ENCODE measurements at places on chromosomes 7 and 10.

DNA sequence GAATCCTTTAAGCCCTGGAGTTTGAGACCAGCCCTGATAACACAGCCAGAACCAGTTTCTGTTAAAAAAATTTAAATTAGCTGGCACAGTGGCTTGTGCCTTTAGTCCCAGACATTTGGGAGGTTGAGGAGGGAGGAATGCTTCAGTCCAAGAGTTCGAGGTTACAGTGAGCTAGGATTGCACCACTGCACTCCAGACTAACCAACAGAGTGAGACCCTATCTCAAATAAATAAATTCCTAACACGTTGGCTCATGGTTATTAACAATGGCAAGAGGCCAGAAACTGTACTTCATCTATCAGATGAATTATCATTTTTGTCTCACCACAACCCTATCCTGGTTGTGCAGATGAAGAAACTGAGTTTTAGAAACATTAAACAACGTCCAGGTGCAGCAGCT, 2.1 kb upstream of the PPIA start:
- no peak for DNase-seq

- DNase-seq: no peak
Observed at GRCh38 chr10:78351283-78351682, 317.6 kb downstream of the RPS24 start.

- DNase-seq: no peak
Observed at GRCh38 chr10:5396556-5397300, 7.9 kb downstream of the TUBAL3 start.

- no peak for DNase-seq
Observed at GRCh38 chr10:29702273-29703164, 67.7 kb upstream of the SVIL start.

DNA sequence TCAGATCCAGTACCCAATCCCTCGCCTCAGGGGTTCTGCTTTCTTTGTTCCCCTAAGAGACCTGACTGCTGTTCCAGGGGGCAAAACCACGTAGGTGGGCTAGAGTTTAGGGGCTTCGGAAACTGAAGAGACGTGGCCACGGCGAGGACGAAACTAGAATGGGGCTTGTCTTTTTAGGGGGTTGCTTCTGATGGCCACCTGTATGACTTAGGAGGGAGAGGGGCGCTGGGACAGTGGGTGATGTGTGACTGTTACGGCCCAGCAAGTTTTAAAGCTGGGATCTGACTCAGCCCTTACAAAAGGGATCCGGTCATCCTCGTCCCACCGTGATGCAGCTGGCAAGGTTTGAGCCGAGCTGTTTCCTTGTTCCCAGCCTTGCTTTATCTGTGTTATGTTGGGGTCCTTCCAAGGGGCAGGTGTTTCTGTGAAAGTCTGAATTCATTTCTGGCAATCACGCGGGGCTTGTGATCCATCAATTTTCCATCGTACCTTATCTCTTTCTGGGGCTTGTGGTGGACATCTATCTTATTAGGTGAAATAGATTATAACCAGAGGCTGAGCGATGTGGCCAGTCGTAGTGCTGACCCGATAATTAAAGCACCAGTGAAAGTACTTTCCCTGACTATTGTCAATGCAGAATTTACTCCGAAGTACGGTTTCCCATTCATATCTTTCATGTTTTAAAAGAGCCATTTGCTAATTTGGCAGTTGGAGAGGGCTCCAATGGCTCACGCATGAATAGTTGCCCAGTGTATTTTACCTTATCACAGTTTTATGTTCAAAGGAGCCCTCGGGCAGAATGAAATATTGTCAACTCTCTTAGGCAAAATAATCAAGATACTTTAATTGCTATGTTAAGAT, 830 bp downstream of the MET start:
- DNase-seq: no peak

- DNase-seq: no peak
Observed at GRCh38 chr7:137882261-137882668, 35.5 kb upstream of the DGKI start.

- DNase-seq: no peak
Observed at GRCh38 chr7:14209896-14210484, 220.5 kb upstream of the ETV1 start.

GRCh38 chr7:132145466-132145865, 430.8 kb downstream of the PLXNA4 start:
- DNase-seq: no peak

GRCh38 chr10:108689891-108690290, 1233.4 kb downstream of the XPNPEP1 start:
- DNase-seq: no peak

DNA sequence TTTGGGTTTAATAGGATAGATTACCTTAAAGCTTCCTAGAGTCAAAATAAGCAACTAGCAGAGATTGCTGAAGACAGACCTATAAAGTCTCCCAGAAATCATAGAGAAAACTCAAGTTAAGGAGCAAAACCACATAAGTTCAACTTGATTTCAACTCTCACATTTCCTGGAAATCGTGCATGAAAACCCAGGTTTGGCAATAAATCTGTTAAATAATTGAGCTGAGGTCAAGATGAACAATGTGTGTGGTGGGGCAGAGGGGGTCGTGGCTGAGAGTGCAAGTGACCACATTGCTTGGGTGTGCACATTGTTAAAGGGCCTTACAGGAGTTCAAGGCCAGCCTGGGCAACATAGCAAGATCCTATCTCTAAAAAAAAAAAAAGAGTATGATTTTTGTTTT, 636.5 kb downstream of the GALNT17 start:
- no peak for DNase-seq

- no peak for DNase-seq
Observed at GRCh38 chr7:155457544-155458110, 302 bp upstream of the EN2 start.

- no peak for DNase-seq
Observed at GRCh38 chr10:7033031-7033430, 377.8 kb downstream of the SFMBT2 start.

GRCh38 chr7:2093843-2094220, 138.9 kb downstream of the MAD1L1 start:
- no peak for DNase-seq

DNA sequence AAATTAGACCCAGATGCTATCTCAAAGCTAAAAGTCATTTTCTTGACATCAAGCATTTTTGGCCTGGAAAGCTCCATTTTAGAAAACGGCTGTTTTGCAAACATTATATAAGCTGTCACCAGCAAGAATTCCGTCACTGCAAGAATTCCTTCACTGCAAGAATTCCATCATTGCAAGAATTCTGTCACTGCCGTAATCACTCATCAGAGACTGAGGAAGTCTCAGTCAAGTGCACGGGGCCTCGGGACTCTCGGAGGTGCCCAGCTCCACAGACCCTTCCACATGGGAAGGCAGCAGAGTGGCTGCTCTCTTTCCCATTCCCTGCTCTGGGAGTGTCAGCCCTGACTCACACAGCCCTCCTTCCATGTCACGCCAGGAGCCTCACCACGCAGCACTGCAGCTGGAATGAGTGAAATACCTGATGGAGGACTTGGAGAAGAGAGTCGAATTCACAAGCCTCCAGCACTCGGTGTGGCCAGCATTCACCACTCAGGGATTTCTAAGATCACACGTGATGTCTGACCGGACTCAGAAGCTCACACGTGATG, 168.3 kb downstream of the PTPRN2 start:
- DNase-seq: no peak

DNA sequence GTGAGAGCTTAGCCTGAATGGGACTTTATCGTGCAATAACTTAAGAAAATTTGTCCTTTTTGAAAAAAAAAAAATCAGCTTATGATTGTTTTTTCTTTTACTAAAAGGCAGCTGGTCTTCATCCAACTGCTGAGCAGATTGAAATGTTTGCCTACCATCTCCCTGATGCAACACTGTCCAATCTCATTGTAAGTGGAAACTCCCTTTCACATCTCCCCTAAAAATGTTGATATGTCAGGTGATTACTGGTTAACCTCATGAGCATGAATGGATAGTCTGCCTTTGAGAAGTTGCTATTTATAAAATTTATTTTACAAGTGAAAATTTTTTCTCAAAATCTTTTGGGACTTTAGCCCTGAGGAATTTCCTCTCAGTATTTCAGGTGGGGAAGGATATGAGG, 17.8 kb upstream of the HKDC1 start:
- no peak for DNase-seq

GRCh38 chr7:70406186-70406949, 725.6 kb upstream of the GALNT17 start:
- DNase-seq: no peak

DNA sequence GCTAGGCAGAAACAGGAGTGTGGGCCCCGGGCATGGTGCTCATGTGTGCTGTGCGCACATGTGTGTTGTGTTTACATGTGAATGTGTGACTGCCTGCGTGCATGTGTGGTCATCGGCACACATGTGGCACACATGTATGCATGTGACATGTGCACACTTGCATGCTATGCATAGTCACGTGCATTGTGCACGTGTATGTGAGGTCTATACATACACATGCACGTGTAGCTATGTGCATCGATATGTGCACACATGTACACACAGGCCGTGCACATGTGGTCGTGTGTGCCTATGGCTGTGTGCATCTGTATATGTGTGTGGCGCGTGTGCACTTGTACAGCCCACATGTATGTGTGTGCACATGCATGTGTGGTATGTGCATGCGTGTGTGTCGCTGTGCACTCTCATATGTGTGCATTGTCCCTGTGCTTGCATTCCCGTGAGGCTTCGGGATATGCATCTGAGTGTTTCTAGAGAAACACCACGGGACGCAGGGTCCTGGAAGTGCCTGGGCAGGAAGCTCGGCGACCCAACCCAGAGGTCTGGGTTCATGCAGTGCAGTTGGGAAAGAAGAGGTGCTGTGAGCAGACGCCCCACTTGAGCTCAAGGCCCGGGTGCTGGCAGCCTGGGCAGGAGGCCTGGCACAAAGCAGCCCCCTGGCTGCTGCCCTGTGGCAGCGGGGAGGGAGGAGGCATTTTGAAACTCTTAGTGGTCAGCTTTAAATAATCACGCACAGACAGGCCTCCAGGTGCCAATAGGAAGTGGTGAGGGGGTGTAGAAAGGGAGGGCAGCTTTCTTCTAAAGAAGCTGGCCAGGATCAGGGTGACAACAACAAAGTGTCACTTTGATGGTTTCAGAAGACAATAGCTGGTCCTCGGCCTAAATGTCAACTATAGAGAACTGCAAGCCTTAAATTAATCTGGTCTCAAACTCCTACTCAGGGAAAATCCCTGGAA, 410.0 kb upstream of the MGMT start:
- DNase-seq: no peak

DNA sequence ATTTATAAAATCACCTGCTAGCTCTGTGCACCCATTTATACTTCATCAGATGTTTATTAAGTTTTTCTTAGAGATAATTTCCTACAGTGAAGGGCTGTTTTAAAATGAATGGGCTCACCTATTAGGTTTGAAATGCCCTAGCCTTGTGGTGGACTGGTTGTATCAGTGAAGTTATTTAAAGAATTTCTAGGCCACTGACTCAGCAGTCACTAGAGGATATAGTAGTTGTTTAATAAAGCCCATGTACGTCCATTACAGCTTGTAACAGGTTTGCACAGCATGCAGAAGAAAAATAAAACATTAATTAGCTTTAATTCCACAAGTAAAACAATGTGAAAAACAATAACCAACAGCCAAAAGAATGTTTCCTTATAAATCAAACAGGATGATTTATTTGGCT, 128.0 kb downstream of the RSU1 start:
- DNase-seq: no peak

DNA sequence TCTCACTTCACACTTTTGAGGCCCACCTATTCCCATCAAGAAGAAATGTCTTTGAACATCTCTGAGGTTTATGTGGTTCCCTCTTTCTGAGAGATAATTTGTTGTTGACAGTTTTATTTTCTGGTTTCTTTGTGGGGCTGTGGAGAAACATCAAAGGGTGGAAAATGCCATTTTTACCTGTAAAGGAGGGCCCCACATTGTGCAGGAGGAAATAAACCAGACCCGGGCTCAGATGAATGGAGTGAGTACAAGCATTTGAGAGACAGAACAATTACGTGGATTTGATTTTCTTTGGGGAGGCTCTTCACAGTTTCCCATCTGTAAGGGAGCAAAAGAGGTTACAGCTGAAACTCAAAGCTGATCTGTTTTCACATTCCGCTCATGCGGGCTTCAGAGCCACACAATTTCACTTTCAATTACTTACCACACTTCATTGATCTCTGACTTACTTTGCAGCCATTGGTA, 29.8 kb downstream of the ITPRIP start:
- no peak for DNase-seq

DNA sequence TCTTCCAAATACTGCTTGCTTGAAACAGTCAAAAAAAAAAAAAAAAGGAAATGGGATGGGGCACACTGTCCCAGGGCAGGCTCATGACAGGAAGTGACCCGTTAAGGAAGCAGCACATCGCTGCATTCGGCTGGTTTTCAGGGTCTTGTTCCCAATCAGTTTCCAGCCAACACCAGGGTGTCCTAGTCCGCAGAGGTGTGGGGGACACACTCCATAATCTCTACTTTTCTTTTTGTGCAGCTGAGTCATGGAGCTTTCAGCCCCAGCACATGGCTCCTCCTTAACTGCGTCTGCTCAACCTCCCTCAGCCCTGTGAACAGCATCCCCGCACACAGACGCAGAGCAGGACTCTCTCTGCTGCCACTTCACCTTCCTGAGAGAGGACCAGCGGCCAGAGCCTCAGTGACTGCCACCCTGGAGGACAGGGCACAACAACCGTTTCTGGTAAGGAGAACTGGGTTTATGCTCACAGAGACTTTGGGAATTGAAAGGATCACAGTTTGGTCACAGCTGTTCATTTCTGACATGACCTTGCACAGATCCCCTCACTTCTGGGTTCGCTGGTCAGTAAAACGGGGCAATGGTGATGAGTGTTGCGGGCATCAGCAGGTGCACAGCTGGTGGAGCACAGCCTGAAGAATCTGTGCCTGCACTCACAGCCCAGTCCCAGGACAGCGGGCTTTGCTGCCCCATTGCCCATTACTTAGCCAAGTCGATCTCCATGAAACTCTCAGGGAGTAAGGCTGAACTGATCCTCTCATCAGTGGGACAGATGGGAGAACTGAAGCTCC, at the start of gene GIMAP5:
Gene GIMAP5, plus strand, starts transcription at position 154 of the 791 bp plus-strand sequence. CDS start 3,467 bp downstream, outside the sequence.
- DNase-seq: no peak

DNA sequence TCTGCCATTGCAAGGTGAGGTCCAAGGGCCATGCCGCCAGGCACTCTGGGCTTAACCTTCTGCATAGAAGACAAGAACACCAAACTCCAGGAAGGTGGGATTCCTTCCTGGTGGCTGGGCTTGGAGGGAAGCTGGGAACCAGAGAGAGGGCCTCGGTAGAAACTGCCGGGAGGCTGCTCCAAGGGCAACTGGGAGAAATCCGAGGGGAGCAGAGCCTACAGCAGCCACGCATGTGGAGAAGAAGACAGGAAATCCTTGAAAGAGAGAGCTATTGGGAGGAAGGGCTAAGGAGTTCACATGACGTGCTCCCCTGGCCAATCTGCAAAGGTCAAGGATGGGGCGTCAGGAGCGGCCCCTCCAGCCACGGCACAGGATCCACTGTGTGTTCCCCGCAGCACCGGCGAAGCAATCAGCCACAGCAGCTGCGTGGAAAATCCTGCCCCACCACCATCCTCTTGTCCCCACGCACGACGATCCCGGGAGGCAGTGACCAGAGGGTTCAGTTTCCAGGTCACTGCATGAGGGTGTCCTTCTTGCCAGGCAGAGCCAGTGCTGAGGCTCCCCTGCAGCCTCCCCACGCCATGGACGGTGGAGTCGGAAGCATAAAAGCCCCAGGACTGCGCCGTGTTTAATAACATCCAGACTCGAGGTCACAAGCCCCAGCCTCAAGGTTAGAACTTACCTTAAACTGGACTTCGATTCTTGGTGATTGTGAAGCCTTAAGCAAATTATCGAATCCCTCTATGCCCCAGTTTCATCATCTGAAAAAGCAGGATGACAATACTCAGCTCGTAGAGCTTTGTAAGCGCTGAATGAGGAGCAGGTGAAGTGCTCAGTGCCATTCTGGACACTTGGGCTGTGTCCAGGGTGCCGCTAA, 8.6 kb upstream of the PPP2R2D start:
- DNase-seq: no peak

GRCh38 chr10:5362873-5363272, 1.9 kb upstream of the UCN3 start:
- DNase-seq: no peak

Measured in naive B cell (primary cell).